ENCODE measurements at places on chromosomes 13 and 19.

DNA sequence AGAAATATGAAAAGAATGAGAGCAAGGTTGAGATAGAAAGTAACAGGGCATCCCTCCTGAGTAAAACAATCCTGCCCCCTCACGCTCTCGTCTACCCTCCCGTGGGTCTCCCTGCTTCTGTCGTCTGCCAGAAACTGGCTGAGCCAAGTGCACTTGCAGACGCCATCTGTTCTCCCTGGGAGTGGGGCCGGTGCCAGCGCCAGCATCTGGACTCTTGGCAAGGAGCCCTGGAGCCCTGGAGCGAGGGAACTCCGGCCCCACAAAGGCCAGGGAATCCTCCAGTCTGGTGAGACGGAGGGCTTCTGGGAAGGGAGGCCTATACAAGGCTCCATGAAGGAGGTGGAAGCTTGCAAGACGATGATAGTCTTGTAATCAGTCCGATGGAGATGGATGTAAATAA lies 2.3 kb upstream of the TMEM91 start:
- no peak for DNase-seq

DNA sequence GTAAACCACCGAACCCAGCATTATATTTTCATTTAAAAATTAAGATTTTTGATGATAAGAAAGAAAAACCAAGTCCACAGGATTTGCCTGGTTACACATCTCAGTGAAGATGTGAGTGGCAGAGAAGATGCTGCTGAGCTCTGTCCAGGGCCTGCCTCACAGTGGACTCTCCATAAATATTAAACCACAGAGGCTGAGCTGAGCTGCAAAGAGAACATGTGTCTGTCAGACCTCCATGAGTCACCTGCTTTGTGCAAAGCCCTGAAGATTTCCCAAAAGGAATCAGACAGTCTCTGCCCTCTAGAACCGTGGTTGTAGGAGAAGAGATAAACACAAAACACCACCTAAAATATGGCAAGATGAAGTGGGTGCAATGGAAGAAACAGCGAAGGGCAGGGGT lies 127.2 kb upstream of the TSC22D1 start:
- DNase-seq = no peak

GRCh38 chr19:17138937-17139598 lies 63.5 kb downstream of the MYO9B start:
- DNase-seq = no peak

DNA sequence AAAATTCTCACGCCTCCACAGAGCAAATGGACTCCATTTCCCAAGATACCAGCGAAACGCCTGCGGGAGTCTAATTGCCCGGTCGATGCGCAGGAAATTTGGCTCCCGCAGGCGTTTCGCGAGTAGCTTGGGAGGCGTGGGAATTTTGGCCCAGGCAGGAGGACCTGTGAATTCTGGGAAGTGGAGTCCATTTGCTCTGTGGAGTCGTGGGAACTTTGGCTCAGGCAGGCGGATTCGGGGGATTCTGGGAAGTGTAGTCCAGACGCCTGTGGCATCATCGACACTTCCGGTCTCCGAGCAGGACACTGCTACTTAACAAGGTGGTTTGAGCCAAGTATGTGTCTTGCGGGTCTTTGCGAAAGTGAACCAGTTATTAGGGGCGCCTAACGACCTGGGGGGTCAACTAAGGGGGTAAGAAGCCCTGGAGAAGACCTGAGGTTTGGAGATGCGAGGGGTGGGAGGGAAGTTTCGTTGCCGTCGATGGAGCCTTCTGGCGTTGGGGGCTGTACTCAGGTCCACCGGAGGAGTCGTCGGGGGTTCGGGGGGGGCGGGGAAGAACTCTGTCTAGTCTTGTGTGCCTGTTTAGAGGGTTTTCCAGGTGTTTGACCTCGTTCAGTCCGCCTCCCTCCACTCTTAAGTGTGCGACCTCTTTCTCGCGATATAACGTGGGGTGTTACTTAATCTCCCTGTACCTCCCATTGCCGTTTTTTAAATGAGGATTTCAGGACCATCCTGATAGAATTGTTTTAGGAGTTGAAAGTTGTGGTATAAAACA lies at the start of gene ZNF155:
TSS of gene ZNF155 (plus strand) at position 277 of the 775 bp plus-strand sequence. CDS start 4,356 bp downstream, outside the sequence.
- no peak for DNase-seq

DNA sequence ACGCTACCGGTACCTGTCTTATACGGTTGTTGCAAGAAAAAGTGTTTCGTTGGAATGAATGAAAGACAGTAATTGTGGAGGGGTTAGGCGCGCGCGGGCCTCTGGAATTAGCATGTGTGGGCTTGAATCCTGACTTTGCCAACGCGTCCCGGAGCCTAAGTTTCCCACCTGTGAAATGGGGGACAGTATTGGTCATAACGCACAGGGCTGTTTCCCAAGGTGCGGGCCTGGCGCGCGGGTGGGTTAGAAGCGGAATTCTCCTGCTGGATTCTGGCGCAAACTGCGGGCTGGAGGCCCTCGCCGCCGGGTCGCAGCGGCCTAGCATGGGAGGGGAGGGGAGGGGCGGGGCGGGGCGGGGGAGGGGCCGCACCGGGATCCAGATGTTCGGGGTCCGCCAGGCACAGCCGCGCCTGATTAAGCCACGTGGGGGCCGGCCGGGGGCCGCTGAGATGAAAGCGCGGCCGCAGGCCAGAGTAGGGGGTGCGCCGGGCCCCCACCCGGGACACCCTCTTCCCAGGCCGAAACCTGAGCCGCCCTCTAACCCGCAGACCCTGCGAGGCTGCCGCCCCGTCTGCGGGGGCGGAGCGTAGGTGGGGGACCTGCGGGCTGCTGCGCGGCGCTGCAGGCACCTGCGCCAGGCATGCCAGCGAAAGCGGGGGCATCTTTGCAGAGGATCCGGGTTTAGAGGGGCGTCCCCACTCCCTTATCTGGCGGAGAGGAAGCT lies 1.2 kb upstream of the TMEM59L start:
- no peak for DNase-seq

DNA sequence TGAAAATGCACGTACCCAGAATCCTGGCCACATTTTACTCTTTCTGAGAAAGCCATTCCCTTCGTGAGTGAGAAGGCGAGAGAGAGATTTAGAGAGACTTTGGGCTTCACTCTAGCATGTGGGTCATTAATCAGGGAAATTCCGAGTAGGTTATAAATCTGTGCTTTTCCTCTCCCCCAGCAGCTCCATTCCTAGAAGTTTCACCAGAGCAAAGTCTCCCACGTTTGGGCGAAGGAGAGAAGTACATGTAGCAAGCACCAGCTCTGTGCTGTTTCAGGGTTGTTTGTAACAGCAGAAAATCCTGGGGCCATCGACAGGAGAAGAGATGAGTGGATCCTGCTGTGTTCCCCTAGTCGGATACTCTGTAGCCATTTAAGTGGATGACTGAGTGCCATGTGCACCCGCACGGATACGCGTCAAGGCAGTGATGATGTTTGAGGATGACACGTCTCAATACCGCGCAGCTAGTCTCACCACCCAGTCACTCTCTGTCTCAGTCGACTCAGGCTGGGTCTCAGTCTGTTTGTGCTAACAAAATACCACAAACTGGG lies 131.8 kb upstream of the PEG3 start:
- DNase-seq = no peak
